ENCODE measurements at places on chromosomes 4 and X.

DNA sequence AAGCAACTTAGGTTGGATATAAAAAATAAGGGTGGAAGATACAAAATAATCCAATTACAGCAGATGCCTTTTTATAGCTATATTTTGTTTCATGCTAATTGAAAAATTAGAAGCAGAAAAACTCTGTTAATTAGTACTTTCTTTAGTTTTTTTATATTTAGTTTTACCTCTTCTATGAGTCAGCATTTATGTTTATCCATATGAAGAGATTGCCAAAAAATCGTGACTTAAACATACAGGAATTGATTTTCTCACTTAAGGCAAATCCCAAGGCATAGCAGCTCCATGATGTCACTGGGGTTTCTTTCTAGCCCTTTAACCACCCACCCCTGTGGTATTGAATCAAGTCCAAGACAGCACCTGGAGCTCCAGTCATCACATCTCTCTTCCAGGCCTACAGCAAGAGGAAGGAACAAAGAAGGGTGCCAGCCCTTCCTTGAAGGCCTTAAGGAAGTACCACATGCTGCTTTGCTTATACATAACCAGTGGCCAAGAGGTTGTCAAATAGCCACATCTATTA lies 365.8 kb upstream of the TENM3 start:
- DNase-seq = no peak

GRCh38 chr4:187301923-187302322 lies 578.3 kb upstream of the FAT1 start:
- no peak for DNase-seq

GRCh38 chr4:147461161-147461560 lies 19.7 kb upstream of the EDNRA start:
- DNase-seq = no peak

DNA sequence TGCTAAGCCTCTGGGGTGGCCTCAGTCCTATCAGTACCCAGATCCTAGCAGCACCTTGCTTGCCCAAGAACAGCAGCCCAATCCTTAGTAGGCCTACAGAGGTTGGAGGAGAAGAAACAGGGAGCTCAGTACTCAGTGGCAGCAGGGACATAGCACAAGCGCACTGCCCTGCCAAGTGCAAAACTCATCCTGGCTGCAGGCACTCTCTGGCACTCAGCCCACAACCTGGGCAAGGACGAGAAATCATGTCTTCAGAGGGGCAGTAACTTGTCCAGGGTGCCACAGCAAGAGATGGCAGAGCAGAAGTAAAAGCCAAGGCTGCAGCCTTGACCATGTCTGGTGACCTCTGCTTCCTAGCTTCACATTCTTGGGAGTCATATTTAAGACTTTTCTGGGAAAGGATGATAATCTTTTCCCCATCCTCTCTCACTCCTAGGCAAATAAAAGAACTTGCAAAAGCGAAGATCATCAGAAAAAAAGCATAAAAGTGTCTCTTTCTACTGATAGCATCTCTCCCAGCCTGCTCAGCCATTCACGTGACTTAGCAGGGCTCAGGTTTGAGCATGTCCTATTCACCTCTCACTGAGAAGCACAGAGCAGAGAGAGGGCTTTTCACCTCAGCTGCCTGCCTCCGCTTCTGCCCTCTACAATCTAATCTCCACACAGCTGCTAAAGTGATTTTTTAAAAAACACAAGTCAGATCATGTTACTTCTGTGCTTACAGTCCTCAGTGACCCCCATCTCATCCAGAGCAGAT lies 37.2 kb upstream of the MAGEA4 start:
- DNase-seq = no peak

- DNase-seq = peak; percentile 49
Observed at GRCh38 chr4:37758226-37758625, 68.3 kb upstream of the PGM2 start.

- DNase-seq = no peak
Observed at GRCh38 chr4:20433097-20433705, 181.5 kb downstream of the SLIT2 start.

DNA sequence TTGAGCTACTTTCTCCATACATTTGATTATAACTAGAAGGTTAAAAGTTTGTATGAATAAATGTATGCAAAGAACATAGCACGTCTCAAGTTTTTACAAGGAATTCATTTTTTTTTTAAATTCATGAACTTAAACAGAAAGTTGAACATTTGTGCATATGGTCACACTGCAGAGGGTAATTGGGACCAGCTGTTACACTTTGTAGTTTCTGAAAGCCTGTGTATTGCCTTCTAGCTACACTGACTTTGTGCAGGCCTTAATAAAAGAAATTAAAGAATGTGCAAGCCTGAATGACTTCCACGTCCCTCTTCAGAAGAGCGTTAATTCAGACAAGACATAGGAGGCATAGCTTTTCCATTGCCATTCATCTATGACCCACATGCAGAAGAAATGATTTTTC lies 153.1 kb upstream of the PCDH18 start:
- DNase-seq = no peak

- no peak for DNase-seq
Observed at GRCh38 chr4:121980643-121981042, 28.8 kb upstream of the TRPC3 start.

- peak; percentile 33 for DNase-seq
Observed at GRCh38 chr4:153426207-153426885, 39.8 kb upstream of the TMEM131L start.

Measured in activated CD4-positive, alpha-beta T cell treated with anti-CD3 and anti-CD28 coated beads, Interleukin-2, amount 50 U/mL, for 16 hours (primary cell).